ENCODE measurements at places on chromosomes 7 and 10.

DNA sequence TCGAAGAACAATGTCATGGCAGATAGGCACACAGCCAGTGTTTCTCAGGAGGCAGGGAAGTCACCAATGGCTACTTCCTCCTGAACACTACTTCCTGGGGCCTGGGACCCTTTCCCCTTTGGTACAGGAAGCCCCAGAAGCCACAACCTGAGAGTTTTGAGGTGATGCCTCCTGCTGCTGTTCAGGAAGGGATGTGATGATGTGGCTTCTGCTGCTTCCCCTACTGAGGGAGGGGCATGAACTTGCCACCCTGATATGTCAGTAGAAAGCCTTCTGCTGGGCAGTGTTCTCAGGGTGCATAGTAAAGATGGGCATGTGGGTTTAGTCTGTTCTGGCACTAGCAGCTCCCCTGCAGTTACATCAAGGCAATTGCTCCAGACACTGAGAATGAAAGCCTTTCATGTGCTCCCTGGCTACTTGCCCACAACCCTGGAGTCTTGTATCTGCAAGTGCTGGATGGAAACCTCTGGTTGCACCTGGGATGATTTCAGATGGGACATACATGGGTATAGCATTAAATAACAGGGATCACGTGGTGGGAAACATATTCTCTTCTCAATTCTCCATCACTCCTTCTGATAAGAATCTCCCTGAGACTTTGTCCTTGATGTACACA is 69.3 kb downstream of the ADRA2A start:
- DNase-seq = no peak

DNA sequence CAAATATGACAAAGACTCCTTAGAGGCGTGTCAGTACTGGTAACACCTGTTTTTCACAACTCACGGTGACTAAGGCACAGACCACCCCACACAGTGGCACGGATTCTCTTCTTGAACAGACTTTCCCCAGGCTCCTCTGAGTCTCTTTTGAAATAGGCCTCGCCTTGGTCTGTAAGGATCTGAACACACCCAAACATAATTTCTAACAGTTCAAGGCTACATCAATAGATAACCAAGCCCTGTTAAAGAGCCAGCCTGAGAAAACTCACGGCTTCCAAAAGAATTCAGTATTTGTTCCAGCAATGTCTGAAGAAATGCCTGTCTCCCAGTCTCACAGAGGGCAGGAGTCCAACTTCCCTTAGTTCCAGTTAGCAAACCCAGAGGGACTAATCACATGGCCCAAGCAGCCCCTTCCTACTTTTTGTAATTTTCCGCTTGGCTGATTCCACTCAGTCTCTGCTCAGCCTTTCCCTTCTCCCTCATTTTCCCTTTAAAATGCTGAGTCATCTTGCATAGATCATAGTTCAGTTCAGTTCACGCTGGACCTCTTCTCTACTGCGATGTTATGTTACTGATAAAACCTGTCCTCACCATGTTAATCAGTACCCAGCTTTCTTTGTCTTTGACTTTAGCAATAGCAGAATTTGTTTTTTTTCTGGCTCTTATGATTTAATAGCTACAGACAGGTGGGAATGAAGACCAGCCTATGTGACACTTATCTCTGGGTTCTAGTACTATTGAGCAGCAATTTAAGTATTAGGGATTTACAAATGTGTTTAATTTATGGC is 22.6 kb upstream of the AKR1C3 start:
- DNase-seq = peak; percentile 80

- DNase-seq = no peak
Measured at GRCh38 chr10:48804740-48805182, 120.1 kb downstream of the WDFY4 start.

- no peak for DNase-seq
Measured at GRCh38 chr10:12808014-12808613, 193.4 kb downstream of the CCDC3 start.

DNA sequence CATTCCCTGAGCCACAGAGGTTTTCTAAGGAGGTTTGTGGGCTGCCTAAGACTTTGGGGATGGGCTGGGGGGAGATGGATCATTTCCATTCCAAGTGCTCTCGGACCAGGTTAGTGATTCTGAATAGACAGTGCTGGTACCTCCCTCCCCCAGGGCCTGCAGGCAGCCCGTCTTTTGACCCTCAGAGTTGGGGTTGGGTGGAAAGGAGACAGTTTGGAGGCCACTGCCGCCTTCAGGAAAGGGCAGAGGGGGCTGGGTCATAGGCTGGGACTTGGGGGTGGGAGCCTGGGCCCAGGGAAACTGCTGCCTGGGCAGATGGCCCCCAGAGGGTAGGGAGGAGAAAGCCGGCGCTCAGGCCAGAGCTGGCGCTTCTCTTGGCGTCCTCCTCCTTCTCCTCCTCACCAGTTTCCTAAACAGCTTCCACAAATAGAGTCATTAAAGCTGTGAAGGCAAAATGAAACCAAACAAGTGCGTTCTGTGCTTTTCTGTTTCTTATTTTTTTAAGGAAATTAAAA is 4.4 kb downstream of the UNC5B start:
- no peak for DNase-seq

DNA sequence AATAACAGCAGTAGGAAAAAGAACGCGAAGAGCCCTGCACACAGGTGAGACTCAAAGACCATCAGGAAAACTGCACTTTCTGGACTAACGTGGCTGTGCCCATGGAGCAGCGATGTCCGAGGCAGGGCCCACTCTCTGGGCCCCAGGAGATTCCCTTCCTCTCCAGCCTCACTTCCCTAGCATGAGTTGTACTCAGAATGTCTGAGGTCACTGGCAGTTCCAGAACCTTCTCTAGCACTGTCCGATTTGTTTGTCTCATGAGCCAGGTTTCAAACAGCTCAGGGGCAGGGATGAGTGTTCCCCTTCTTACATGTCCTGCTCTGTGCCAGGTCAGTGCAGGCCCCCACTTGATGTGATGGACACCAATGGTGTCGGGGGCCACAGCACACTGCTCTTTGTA is 484.2 kb downstream of the PTPRN2 start:
- no peak for DNase-seq

GRCh38 chr7:137836541-137836940 is 10.2 kb downstream of the DGKI start:
- no peak for DNase-seq

DNA sequence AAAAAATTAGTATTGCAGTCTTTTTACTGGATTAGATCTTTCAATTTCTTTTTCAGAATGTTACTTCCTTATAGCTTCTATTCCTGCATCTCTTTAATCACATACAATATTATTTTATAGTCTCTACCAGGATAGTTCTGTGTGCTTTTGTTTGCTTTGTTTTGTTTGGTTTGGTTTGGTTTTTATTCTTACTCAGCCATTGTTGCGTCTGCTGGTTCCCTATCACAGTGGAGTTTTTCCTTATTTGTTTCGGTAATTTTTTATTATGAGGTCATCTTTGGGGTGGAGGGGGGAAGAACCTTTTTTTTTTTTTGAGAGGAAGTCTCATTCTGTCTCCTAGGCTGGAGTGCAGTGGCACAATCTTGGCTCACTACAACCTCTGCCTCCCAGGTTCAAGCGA is 9.0 kb upstream of the BAIAP2L1 start:
- DNase-seq = no peak

- no peak for DNase-seq
Measured at GRCh38 chr10:132303361-132304115, 4.2 kb downstream of the STK32C start.

DNA sequence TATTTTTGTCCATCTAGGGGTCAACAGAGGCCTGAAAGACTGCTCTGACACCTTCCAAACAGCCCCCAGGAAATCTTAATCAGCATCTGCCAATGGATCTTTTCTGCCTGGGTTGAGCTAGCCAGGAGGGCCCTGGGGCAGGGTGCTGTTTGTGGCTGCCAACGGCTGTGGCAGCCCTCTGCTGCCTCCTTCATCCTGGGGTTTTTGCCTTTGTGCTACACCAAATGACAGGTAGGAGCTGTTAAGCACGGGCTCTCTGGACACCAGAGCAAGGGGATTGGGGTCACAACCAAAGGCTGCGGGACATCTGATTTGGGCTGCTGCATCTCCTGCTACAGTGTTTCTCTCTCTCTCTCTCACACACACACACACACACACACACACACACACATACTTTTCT is 2.0 kb upstream of the KIAA1217 start:
- no peak for DNase-seq

- no peak for DNase-seq
Measured at GRCh38 chr10:11719496-11720259, 22.5 kb upstream of the ECHDC3 start.

DNA sequence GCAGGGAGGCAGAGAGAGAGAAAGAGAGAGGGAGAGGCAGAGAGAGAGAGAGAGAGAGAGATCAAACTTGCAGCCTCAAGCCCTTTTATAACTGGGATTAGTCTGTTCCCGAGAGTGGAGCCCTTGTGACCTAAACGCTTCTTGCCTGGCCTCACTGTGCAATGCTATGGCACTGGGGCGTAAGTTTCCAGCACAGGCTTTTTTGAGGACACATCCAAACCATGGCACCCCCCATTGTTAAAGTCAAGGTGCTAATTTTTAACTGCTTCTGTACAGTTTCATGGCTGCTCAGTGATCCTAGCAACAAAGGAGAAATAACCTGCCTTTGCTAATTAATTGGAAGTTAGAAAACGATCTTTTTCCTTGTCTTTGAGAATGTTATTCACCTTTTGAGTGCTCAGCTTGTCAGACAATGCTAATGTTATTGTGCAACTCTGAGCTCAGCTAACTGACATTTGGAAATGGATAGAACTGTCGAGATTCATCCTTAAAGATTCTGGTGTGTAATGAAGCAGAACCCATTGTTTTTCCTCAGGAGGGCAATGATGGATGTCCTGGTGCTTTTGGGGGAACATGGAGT is 268.4 kb downstream of the GLRX3 start:
- DNase-seq = no peak

GRCh38 chr10:118568327-118568848 is 27.1 kb downstream of the PRLHR start:
- DNase-seq = peak; percentile 54

Measured in fibroblast of skin of abdomen (primary cell).